M059J (cell line): ENCODE measurements at places on chromosomes 1 and 21. TPM values are rescaled to one million over a fixed set of nuclear protein-coding genes. Genes with fewer than 3 reads are reported as not detected.

DNA sequence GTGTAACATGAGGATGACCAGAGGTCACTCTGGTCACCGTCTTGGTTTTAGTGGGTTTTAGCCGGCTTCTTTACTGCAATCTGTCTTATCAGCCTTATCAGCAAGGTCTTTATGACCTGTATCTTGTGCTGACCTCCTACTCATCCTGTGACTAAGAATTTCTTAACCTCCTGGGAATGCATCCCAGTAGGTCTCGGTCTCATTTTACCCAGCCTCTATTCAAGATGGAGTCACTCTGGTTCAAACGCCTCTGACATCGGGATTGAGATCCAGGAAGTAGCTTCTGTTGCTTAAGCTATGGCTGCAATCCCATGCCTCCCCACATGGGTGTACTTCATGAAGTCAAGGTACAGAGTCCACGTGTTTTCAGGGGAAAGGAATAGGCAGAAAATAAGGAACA, 19.9 kb downstream of the FMN2 start:
- peak; percentile 82 for DNase-seq

Gene ANGPTL3
- not detected in 2 replicates for total RNA-seq

GRCh38 chr1:30196872-30197638, 526.3 kb downstream of the MATN1 start:
- DNase-seq, result no peak

Gene SLC45A1
- total RNA-seq, result 0.27 TPM in 1 of 2 replicates, not detected in the other
